Activated CD4-positive, alpha-beta T cell treated with anti-CD3 and anti-CD28 coated beads for 1 hour (primary cell): ENCODE measurements at places on chromosomes 2 and 18.

DNA sequence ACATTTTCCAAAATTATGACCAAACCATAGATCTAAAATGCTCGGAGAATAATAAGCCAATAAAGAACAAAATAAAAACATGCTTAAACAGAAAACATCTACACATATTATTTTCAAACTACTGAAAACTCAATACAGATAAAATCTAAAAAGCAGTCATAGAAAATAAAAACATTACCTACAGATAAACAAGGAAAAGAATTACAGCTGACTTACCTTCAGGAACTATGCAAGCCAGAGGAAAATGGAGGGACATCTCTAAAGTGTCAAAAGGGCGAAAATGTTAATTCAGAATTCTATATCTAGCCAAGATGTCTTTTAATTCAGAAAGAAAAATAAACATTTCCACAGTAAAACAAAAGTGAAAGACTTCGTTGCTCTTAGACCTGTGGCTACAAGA, 112.9 kb upstream of the GYPC start:
- DNase-seq = no peak

DNA sequence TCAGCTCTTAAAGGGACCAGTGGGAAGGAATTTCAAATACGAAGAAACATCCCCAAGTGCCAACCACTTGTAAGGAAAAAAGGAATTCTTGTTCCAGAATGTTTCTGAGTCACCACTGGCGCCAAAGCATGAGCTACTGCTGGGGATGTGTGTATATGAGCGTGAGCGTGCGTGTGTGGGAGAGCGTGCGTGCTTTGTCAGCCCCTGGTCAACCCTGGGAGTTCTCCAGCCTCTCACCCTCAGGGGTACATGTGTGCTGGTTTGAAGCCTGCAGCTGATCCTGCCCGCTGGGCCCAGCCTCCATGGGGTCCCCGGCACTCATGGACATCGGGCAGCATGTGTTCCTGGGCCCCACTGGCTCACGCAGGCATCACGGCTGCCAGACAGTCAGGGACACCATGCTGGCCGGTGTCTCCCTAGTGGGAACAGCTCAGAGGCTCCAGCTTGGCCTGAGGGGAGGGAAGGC, 17.1 kb downstream of the HS6ST1 start:
- DNase-seq = no peak

- no peak for DNase-seq
These were observed 1012.4 kb upstream of the CRIM1 start for GRCh38 chr2:35343135-35343534.

DNA sequence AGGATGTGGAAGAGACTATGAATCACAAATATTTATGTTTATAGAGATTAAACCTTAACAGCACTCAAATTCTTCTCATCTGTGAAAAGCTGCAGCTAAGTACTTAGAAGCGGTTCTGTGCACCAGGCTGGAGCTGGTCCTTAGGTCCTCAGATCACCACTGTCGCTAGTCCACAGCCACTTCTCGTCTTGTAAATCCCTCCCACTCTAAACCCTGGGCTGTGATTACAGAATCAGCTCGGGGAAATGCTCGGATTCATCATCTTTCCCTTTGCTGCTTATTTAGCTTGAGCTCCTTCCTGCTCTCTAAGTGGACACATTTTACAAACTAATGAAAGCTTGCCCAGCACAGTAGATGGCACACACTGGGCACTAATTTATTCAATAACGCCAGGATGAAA, 61.7 kb downstream of the RNF152 start:
- DNase-seq = no peak

- DNase-seq = no peak
These were observed 20.4 kb upstream of the TDRD15 start for GRCh38 chr2:21103274-21103891.

DNA sequence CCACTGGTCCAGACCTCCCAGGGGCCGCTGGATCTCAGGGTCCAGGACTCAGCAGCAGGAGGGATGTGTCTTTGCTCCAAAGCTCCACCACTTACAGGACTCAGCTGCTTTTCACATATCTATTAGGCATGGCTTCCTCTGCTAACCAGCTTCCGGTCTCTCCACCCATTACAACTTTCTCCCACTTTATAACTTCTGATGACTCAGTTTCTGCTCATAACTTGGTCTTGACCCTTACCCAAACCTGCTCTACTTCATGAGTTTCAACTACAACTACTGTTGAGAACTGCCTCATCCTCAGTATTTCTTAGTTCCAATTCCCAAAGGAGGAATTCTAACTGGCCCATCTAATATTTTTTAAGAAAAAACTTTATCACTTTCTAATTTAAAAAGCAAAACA, 17.2 kb downstream of the SULT1C2 start:
- DNase-seq = no peak

DNA sequence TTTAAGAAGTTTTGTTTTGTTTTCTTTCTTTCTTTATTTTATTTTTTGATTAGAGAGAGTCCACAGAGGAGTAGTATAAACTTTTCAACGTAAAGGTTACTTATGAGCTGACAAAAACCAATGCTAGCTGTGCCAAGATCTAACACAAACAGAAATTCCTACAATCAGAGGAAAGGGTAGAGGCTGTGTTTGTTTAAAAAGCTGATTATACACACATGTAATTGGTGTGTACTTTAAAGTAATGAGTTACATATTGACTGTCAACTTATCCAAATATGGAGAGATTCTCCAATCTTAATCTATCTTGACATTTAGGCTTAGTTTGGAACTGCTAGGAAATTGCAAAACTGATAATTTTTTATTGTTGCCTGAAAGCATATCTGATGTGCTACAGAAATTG, 63.7 kb upstream of the FAM110C start:
- no peak for DNase-seq

GRCh38 chr2:220837226-220837625, 734.9 kb downstream of the EPHA4 start:
- DNase-seq = no peak
